ENCODE measurements at places on chromosomes 7 and 10.

DNA sequence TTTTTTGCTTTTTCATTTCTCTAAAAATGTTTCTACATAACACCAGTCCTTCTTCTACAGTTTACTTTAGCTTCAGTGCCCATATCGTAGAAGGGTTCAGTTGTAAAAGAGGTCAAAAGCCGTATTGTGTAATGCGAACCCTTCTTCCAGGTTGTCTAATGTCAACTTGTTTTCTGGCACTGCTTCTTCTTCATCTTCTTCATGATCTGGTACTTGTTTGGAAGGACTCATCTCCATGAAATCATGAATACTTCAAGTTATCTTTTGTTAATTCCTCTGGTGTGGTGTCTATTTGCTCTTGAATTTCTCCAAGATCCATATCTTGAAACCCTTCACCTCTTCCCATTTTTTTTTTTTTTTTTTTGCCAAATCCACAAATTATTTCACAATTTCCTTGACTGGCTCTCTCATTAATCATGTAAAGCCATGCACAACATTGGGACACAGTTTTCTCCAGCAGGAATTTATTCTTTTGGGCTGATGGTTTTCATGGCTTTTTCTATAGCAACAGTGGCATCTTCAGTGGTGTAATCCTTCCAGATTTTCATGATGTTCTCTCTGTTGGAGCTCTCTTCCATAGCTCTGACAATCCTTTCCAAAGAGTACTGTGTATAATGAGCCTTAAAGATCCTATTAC lies 85.1 kb downstream of the CPED1 start:
- no peak for DNase-seq

DNA sequence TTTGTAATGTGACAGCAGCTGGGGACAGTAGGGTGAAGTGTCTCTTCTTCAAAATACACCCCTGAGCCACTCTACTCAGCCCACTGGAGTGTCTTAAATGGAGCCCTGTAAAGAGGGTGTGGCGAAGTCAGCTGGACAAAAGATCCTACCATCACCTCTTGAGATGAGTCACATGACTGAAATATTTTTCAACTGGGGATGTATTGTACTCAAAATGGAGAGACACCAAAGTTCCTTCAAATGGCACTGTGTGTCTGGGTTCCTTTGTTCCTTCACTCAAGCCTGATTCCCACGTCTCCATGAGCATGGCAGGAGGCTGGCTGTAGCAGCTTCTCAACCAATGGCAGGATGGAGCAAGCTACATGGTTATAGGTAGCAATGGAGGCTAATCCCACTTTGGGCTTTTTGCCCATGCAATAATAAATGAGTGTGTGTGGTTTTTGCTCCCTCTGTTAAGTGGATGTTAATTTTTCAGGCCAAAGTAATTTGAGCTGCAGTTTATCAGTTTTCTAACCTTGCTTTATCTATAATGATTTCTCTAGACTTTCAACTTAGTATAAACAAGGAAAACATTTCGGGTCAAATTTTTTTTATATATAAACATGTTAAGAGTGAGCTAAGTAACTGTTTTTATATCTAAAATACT lies 68.2 kb downstream of the CLEC2L start:
- no peak for DNase-seq

- no peak for DNase-seq
Measured at GRCh38 chr7:26182283-26182682, 18.3 kb downstream of the HNRNPA2B1 start.

- no peak for DNase-seq
Measured at GRCh38 chr7:16511314-16511713, 15.3 kb upstream of the LRRC72 start.

- DNase-seq = no peak
Measured at GRCh38 chr7:49624611-49625010, 148.8 kb upstream of the VWC2 start.

- DNase-seq = no peak
Measured at GRCh38 chr10:122729126-122729525, 29.5 kb upstream of the C10orf120 start.

GRCh38 chr7:5633161-5634106 lies 148.0 kb downstream of the RNF216 start:
- DNase-seq = no peak

GRCh38 chr7:106037489-106038176 lies 74.5 kb downstream of the SYPL1 start:
- DNase-seq = no peak
